ENCODE measurements at places on chromosomes 2 and 18.

DNA sequence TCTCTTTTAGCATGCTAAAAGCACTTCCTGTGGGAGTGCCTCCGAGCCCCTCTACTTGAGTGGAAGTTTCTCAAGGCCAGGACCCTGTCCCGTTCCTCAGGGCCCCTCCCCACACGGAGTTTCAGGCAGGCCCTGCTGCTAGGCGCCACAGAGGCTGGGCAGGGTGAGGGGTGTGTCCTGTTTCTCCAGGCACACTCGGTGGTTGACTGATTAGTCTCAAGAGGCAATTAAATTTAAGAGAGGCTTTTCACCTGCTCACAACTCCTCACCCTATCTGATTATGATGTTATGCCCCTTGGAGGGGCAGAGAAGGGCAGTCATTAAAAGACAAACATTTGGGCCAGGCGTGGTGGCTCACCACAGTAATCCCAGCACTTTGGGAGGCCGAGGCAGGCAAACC lies 160.8 kb upstream of the HAAO start:
- DNase-seq, result no peak

DNA sequence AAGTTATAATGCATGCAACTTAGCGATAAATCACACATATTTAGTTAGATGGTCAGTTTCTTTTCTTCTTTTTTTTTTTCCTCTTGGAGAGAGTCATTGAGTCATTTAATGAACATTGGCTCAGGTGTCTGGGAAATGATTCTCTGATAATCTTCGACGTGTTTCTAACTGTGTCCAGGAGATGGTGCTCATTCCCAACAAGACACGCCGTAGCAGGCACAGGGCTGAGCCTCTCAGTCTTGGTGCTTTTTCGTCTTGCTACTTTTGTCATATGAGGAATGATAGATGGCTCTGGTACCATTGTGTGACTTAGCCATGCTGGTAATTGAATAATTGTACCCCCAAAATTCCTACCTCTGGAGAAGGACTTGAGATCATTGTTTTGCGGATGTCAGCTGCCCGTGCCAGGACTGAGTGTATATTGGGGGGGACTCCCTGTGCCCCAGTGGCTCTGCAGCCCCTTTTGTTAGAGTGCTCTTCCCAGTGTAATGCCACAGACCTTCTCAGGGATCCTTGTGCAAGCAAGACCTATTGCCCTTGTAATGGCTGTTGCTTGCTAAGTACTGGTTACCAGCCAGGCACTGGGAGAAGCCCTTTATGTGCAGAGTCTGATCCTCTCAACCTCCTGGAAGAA lies 107.6 kb upstream of the CYRIA start:
- peak; percentile 64 for DNase-seq

- no peak for DNase-seq
These were observed 219.5 kb downstream of the SOX11 start for GRCh38 chr2:5911718-5912117.

DNA sequence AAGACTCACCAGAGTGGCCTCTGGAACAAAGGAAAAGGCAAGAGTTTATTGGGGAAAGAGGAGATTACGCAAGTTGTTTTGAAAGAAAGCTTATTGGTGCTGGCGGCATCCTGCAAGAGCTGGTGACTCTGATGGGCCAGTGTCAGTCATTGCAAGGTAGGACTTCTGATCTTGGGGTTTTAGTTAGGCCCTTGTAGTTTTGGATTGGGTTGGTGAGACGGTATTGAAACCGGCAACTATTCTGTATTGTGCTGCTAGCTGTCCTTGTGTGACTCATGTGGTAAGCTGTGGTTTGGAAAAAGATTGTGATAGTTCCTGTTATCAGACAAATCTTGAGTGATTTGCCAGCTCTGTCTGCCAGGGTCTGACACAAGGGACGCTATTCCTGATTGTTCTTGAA lies 159.1 kb upstream of the PIEZO2 start:
- no peak for DNase-seq

- DNase-seq, result no peak
These were observed 28.6 kb upstream of the CERS6 start for GRCh38 chr2:168427451-168427850.

DNA sequence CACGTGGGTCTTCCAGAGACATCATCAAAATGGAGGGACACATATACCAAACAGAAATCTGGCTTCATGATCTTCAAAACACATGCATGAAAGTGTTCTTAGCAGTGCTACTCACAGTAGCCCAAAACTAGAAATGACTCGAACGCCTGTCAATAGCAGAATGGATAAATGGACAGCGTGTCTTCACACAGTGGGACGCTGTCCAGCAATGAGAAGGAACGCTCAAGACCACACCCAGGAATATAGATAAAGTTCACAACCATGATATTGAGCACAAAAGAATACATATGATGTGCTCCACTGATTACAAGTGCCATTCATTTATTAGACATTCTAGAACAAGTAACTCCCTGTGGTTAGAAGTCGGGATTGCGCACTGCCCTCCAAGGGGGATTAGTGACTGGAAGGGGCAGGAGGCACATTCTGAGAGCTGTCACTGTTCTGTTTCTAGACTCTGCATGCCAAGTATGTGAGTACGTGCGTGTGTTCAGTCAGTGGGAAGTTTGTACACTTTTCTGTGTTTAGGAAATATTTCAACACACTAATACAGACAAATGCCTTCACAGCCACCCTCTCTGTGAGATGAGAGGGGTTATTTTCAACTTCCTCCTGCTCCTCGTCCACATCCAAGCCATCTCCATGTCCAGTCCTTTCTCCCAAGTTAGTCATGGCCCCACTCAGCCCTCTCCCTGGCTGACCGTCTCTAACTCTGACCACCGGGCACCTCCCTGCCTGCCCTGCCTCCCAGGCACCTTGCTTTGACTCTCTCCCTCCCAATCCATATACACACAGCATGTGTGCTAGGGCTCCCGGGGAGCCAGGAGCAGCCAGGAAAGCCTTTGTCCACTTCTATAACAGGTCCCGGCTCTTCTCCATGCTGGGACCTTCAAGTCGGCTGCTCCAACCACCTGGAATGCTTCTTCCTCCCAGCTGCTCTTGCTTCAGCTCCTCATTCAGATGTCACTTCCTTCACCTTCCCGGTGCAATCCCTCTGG lies 26.9 kb upstream of the TNS1 start:
- DNase-seq, result no peak

DNA sequence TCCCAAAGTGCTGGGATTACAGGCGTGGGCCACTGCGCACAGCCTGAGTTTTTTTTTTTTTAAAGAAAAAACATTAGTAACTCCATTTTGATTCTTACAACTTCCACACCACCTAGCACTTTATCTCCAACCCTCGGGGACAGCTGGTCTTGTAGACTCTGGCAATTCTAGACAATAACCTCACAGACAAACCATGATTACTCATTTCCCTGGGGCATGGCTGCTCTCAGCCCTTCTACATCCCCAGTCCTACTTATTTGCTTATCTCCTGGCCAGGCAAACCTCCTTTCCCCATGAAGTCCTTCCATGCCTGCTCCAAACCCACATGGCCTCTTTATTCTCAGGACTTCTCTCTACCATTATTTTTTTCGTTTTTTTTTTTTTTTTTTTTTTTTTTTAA lies 91.1 kb downstream of the ACTR3 start:
- no peak for DNase-seq

DNA sequence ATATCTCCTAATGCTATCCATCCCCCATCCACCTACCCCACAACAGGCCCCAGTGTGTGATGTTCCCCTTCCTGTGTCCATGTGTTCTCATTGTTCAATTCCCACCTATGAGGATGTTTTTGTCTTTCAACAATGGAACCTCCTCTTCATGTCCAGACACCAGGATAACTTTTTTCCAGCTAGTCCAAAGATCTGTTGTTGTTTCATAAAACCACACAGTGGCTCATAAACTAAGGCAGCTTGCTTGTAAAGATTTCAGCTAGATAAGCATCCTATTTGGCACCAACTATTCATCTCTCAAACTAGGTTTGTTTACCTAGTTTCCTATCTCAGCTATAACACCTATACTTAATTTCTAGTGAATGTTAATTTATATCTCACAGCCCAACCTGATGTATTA lies 937.7 kb downstream of the TRIB2 start:
- no peak for DNase-seq

DNA sequence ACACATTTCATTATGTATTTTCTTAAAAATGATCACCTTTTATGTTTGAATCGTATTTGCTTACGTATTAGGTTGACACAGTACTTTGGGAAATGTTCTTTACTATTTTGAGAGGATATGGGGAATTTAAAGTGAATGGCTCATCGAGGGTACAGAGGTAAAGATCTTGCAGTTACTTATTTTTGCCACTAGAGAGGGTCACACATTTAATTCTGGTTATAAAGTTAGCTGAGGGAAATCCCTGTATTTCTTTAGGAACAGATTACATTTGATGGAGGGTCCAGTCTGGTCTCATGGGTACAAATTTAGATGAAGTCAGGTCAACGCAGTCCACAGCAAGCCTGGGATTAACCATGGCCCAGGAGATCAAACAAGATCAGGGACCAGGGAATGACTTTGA lies 24.5 kb downstream of the DYNC2LI1 start:
- DNase-seq, result no peak

DNA sequence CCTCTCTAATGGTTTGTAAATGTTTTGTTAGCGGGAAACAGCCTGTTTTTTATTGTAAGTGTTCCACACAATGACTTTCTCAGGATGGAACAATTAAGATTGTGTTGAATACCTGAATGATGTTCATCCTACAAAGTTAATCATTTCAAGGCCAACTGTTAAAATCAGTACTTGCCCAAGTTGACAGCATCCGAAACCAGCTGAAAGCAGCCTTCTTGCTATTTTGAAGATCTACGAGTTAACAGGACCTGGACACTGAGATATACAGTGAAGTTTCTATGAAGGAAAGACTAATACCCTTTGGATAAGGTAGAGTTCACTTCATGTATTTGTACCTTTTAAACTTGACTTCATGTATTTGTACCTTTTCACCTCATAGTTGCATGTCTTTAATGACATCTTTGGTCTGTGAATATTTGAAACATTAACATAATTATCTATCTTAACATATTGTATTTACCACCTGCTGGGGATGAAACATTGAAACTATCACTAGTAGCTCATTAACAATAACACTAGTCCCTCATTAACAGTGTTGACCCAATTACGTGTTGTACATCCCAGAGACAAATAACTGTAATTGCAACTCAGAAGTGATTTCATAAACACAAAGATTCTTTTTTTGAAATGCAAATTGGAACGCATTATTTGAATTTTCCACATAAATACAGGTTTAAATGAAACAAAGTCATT lies 556.0 kb upstream of the MEX3C start:
- no peak for DNase-seq

GRCh38 chr2:137862651-137863050 lies 101.6 kb upstream of the HNMT start:
- no peak for DNase-seq

- DNase-seq, result no peak
These were observed 181.6 kb downstream of the DNAH6 start for GRCh38 chr2:84697895-84698294.

DNA sequence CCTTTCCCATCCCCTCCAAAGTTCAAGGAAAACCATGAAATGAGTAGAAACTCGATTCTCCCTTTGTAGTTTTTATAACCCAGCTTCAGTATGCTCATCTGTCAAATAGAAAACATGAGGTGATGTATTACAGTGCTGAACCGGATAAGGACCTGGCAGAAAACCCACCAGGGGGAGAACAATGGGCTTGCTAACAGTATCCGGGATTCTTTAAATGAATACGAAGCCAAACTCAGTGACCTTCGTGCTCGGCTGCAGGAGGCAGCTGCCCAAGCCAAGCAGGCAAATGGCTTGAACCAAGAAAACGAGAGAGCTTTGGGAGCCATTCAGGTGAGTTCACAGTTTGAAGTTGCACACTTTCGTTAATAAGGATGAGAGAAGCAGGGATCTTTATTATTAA lies 113.6 kb upstream of the TTC39C start:
- DNase-seq, result no peak

DNA sequence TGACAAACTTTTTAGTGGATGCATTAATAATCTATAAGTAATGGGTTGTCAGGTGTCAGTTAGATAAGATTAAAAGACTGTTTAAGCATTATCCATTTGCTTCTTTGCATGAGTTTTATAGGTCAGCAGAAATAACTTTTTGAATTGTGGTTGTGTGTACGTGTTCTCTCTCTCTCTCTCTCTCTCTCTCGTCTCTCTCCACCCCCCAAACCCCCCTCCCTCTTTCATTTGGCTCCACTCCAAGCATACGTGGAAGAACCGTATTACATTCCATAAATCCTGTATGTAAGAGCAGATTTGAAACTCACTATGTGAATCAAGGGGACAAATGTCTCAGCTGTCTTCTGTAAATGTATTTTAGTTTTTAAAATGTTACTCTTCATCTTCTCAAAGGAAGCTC lies 120.2 kb downstream of the MEIS1 start:
- DNase-seq, result no peak

DNA sequence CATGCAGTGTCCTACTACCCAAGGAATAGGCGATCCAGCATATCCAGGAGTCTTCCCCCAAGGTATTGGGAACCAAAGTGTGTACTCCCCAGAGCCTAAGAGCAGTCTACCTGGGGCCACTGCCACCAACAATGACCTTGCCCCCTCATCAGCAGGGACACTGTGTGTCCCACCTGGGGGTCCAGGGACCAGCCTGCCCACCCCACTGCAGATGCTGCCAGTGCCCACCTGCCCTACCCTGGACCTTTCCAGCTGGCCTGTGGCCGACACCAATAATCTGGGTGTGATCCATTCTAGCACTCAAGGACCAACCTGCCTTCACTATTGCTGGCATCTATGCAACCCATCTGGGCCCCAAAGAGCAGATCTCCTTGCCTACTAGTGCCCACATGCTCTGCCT lies 32.2 kb downstream of the DNAH7 start:
- no peak for DNase-seq

- DNase-seq, result no peak
These were observed 153.3 kb upstream of the MAP3K20 start for GRCh38 chr2:172922306-172922705.

GRCh38 chr2:51866361-51866760 lies 834.4 kb upstream of the NRXN1 start:
- no peak for DNase-seq

DNA sequence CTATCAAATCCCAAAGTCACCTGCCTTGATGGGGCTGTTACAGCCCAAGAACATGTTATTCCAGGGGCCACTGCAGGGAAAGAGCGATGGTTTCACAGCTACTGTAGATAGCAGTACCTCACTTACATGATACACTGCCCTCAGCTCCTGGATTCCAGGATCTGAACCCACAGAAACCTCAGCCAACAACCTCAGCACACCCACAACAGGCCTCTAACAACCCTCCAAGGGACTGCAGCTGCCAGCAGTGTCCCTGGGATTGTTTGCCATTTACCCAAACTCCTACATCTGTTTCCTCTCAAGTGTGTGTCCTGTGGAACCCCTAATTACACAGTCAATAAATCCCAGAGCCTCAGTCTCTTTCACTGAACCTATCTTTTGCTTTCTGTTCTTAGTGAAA lies 28.2 kb downstream of the OSBPL1A start:
- no peak for DNase-seq

- peak; percentile 80 for DNase-seq
These were observed 6.3 kb upstream of the TEX261 start for GRCh38 chr2:71000780-71001591.

GRCh38 chr2:217990791-217991465 lies 11.9 kb downstream of the TNS1 start:
- no peak for DNase-seq

GRCh38 chr18:55523001-55523400 lies 65.0 kb downstream of the TCF4 start:
- DNase-seq, result no peak

All from MM.1S (cell line).